ENCODE measurements at places on chromosomes 11 and 22.

DNA sequence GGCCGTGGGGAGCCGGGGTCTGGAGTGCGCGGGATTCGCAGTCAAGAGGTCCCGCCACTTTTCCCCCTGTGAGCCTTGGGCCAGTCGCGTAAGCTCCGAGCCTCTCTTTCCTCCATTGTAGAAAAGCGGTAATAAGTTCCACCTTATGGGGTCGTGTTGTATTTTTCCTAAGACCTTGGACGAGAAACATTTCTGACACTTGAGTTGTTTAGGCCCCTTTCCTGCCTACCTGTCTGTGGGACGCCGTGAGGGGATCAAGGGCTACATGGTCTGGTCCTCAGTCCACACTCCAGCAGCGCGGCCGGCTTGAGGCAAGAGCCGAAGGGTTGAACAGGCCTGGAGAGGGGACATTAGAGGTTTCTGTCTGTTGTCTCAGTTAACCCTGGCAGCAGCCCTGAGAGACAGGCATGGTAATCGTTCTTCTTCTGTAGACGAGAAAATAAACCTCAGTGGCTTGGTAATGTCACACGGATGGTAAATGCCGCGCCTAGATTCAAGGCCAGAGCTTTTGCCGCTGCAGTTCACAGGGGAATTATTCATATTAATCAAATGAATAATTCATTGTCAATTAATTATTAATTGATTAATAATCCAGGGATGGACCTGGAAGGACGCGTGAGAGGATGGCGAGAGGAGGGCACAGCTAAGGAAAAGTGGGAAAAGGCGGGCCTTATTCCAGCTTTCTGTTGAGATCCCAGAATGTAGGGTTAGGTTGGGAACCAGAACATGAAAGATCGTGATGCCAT is 545 bp downstream of the FEN1 start:
- DNase-seq: peak; percentile 19

GRCh38 chr22:31768422-31769059 is 14.7 kb downstream of the DEPDC5 start:
- DNase-seq: no peak

DNA sequence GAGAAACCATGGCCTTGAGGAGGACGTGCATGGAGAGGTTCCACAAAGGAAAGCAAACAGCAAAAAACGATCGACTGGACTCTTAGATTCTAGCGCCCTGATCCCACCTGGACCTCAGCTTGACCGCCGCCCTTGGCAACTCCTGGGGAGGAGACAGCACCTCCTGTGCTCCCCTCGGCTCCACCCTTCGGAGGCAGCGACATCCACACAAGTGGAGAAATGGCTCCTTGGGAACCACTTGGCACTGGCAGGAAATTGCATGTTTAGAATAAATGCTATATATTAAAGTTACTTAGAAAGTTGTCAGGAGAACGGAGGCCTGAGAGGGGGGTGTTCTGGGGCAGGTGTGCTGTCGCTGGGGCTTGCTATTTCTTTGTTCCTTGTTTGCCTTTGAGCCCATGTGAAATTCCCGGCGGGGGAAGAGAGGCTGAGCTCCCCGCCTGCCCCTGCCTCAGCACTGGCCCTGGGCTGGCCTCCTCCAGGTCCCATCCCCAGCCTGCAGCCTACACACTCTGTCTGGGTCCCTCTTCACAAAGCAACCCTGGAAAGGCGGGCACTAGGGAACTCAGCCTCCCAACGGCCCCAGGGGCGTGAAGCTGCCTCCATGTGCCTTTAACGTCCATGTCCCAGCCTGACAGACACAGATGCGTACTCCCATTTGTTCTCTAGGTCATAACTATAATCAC is 395.3 kb downstream of the BRD1 start:
- DNase-seq: no peak

- DNase-seq: no peak
These were observed 1075.9 kb downstream of the BRD1 start for GRCh38 chr22:48751539-48752437.

- DNase-seq: no peak
These were observed 90.8 kb upstream of the CLDN5 start for GRCh38 chr22:19615001-19615461.

- no peak for DNase-seq
These were observed 45.9 kb upstream of the GPR83 start for GRCh38 chr11:94447149-94447548.

GRCh38 chr11:16926883-16927626 is 87.2 kb downstream of the PLEKHA7 start:
- DNase-seq: no peak

DNA sequence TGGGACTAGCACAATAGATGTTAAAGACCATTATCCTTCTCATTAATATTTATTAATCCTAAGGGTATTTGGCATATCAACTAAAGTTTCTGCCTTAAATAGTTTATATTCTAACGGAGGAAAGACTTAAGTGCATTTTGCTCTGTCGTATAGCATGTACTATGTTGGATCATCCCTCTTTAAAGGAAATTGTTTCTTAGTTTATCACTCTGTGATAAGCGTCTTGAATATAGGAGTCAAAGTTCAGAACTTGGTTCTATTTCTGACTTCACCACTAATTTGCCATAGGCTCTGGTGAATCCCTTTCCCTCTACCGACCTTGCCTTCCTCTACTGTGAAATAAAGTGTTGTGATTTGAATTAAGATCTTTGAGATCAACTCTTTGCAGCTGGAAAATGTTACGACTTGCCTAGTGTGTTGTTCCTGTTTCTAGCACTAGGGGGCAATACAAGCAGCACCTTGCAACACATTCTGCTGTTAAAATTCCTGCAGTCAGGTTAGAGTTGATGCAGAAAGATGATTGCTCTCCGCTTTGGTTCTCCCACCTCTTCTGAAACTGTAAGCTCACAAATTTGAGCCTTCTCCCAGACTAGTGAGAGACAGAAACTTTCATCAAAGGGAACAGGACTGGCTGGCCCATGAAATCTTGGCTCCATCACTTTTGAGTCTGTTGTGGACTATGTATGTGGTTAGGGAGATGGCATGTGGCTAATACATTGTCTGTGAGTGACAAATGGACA is 27.8 kb upstream of the ZNRF3 start:
- peak; percentile 76 for DNase-seq

DNA sequence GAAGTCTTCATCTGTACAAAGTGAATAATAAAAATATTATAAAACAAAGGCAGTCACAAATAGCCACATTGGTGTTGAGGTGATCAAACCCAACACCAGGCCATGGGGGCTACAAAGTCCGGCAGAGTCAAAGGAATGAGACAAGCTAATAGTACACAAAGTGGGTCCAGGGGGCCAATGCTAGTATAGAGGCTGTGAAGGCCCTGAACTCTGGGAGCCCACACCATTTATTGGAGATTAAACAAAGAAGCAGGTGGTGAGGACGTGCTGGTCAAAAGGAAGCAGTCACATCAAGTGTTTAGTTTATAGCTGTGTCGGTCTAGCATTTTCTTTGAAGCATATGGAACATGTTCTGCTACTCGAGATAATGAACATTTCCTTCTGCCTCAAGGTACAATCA is 58.6 kb upstream of the CCT8L2 start:
- no peak for DNase-seq

- no peak for DNase-seq
These were observed 2.4 kb downstream of the SLC5A12 start for GRCh38 chr11:26719289-26719973.

DNA sequence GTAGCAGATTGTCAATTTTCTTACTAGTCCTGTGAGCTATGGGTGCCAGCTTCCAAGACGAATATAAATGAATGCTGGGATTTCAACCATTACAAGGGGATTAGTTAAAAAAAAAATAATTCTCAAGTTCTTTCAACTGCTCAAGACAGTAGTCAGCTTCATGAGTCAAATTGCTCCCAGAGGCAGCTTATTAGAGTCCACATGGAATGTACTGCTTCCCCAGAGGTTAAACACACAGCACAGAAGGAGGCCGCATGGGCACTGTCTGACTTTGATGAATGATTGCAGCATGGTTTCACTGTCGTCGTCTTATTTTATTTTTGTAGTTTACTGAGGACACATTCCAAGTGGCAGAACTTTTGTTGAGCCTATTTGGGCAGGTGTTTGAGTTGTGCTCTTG is 563.2 kb downstream of the TMEM135 start:
- no peak for DNase-seq

DNA sequence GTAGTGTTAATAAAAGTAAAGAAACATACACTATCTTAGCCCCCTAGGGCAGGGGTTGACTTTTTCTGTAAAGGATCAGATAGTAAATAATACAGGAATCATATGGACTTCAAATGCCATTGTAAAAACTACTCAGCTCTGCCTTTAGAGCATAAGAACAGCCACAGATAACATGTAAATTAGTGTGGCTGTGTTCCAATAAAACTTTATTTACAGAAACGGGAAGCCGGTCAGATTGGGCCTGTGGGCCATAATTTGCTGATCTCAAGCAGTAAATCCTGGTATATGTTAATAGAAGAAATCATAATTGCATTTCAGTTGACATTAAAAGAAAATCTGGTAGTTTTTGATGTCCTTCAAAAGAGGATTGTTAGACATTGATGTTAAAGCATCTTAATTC is 76.5 kb downstream of the ZC3H12C start:
- no peak for DNase-seq

GRCh38 chr22:26732284-26732683 is 74.9 kb downstream of the MIAT start:
- no peak for DNase-seq

DNA sequence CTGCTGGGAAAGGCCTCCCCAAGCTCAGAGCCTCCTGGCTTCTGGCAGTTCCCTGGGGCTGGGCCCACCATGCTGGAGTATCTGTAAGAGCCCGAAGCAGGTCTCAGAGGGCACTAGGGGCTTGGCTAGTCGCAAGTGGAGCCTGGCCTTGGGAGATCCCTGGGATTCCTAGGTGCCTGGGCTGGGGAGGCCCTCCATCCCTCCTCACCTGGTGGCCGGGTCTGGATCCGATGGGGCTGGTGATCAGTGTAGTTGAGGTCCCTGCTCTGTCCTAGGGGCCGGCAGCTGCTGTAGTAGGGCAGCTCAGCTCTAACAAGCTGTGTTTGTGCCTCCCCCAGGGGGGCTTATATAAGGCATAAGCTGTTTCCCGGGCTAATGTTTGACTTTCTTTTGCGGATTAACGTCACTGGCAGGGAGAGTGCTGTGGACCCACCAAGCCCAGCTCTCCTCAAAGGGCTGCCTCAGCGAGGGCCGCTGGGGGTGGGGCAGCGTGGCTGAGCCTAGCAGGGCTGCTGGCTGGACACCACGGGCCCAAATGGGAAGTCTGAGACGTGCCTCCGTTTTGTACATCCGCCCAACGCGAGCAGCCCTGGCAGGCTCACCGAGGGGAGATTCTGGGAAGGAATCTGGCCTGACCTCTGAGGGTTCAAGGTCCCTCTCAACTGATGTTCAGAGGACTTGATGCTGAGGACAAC is at the start of gene SLC22A8:
Gene SLC22A8, minus strand, starts transcription at position 321 of the 695 bp plus-strand sequence. CDS start 883 bp downstream, outside the sequence.
- no peak for DNase-seq

- no peak for DNase-seq
These were observed 5.0 kb upstream of the OR52H1 start for GRCh38 chr11:5553343-5553742.

DNA sequence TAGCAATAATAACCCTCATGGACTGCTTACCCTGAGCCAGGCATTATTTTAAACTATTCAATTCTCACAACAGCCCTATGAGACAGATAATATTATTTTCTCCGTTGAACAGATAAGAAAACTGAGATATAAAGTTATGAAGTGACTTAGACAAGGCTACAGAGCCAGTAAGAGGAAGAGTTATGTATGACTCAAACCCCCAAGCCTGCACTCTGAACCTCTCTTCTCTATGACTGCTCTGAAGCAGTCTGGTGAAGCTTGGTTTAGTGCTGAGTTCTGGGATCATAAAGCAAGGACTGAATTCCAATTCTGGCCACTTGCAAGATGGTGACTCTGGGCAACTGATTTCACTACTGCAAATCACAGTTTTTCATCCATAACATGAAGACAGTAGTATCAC is 34.5 kb downstream of the TNKS1BP1 start:
- no peak for DNase-seq

GRCh38 chr22:46081036-46081830 is 69.1 kb upstream of the PPARA start:
- DNase-seq: no peak

DNA sequence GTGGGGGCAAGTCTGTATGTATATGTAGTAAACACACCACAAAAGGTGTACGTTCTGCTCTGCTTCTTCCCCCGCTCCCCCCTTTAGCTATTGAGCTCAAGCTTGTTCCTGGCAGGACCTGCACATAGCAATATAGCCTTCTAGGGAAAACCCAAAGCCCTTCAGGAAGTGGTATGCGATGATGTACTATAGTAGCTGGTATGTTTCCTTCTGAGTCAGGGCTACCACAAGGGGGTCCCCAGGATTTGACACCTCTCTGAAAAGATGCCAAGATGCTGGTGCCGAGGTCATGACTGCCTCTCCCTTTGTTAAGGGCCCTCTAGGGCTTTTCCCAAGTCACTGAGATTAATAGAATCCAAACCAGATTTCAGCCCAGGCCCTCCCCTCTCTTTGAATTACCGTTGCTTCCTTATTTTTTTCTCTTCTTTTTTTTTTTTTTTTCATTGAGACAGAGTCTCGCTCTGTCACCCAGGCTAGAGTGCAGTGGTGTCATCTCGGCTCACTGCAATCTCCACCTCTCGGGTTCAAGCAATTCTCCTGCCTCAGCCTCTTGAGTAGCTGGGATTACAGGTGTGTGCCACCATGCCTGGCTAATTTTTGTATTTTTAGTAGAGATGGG is 268.4 kb downstream of the ETS1 start:
- no peak for DNase-seq

DNA sequence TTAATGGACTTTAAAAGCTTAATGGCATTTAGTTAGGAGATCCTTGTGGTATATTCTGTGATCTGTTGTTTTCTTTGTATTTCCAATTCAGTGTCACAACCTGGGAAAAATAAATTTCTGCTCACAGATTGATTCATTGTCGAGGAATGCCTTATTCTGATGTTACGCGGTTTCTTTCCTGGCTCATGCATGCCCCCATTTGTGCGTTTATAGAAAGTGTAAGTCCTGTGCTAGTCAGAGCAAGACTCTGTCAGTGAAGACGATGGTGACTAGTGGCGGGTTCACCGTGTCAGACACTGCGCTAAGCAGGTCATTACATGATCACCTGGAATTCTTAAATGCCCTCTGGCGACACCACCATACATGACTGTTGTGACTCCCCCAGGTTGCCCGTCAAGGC is 169.4 kb downstream of the TBC1D22A start:
- DNase-seq: no peak

GRCh38 chr22:39434243-39434653 is 22.6 kb upstream of the MGAT3 start:
- no peak for DNase-seq

DNA sequence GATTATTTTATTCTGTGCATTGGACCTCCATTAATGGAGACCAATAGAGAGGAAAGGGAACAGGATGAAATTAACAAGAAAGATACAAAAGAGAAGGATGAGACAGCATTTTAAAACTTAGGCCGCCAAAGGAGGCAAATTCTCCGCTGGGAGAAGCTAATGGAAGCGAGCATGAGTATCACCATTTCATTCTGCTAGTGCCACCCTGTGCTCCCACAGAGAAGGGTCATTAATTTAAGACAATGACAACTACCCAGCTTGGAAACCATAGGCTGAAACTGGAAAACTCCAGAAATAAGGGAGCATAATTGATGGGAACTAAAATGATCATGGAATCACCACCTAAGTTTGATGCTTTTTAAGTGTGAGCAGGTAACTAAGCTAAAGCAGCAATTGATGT is 69.2 kb downstream of the SLC36A4 start:
- no peak for DNase-seq
